CD4-positive, alpha-beta T cell treated with Interleukin-4 for 1 hour (primary cell): ENCODE measurements at places on chromosomes 13 and 19.

GRCh38 chr19:17406887-17407196 is 1.4 kb upstream of the BST2 start:
- no peak for DNase-seq

- peak; percentile 86 for DNase-seq
These were observed 846 bp upstream of the PRKACA start for GRCh38 chr19:14118165-14119051.

- no peak for DNase-seq
These were observed 5.4 kb upstream of the VSTM2B start for GRCh38 chr19:29520390-29520789.

GRCh38 chr13:42594481-42595252 is 20.7 kb downstream of the TNFSF11 start:
- DNase-seq, result peak; percentile 57
